ENCODE measurements at places on chromosomes 12 and 14.
A peak's percentile ranks its signal among the peaks of the same experiment; 100 is the strongest.

GRCh38 chr12:131040491-131040890 lies 86.8 kb downstream of the ADGRD1 start:
- no peak for DNase-seq

- no peak for DNase-seq
Observed at GRCh38 chr14:37566811-37567371, 28.2 kb downstream of the FOXA1 start.

DNA sequence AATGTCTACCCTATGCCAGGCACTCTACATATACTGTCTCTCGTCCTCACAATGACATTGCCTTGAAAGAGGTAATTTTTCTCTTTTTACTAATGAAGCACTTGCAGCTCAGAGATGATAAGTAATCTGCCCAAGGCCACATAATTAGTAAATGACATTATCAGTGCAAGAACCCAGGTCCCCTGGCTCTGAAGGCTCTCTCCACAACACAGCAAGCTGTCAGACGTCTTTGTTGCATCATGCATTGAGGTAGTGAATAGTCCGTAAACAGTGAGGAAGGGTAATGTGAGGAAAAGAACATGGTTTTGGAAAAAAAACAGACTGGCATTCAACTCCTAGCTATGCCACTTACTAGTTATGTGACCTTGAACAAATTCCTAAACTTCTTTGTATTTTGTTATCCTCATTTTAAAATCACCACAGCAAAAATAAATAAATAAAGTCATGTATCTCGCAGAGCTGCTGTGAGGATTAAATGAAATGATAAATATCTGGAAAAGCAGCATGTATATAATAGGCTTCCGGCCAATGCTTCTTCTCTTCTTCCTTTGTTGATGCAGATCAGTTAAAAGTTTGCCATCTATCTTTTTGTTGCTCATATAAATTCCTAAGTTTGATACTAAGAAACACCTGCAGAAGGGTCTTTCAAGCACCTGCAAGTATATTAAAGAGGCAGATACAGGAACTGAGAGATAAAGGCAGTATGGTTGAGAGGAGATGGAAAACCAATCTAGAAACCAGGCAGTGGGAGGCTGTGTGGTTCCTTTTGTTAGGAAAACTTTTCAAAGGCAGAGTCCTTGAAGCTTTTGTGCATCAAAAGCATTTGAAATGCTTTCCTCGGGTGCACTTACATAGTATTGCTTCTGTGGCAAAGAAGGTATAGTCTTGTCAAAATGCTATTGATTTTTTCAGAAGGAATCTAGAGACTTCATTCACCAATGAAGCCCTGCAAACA lies 82.8 kb downstream of the BTG1 start:
- DNase-seq, result no peak

- DNase-seq, result peak; percentile 59
Observed at GRCh38 chr12:65832217-65832616, 7.9 kb downstream of the HMGA2 start.

DNA sequence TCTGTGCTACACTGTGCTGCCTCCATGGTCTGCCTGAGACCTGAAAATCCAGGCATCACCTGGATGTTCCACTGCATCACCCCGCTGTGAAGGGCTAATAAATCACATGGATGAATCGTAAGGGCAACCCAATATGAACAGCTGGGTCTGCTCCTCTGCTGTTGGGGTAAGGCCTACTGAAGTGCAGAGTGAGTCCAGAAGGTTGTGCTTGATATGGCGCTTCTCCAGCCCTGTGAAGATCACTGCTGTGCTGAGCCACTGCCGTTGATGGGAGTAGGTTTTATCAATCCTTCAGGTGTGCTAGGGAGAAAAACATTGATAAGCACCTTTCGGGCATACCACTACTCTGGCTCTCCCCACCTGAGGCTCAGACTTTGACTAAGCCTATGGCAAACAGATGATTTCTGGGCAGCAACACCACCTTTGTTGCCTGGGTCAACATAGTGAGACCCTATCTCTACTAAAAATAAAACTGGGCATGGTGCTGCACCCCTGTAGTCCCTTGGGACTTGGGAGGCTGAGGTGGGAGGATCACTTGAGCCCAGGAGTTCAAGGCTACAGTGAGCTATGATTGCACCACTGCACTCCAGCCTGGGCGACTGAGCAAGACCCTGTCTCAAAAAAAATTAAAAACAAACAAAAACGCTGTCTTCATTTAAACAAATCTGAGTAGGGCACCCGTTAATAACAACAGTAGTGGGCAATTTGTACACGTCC lies 1.7 kb downstream of the ACVRL1 start:
- DNase-seq, result no peak

DNA sequence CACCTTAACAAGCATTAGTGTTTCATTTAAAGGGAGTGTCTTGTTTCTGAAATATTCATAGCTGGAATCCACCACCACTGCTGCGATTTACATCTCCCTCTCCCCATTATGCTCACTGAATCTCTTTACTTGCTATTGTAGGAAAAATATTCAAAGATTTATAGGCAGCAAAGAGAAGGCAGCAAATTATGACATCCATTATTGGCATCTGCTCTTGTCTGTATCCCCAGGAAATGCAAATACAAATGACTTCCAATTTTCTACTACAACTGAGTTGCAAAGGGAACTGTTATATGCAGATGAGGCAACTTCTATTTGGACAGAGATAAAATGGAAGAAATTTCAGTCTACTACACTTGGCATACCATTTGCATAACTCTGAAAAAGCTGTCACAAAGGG lies 88.4 kb upstream of the PRKD1 start:
- no peak for DNase-seq

- no peak for DNase-seq
Observed at GRCh38 chr12:3350432-3350831, 140.6 kb upstream of the PRMT8 start.

DNA sequence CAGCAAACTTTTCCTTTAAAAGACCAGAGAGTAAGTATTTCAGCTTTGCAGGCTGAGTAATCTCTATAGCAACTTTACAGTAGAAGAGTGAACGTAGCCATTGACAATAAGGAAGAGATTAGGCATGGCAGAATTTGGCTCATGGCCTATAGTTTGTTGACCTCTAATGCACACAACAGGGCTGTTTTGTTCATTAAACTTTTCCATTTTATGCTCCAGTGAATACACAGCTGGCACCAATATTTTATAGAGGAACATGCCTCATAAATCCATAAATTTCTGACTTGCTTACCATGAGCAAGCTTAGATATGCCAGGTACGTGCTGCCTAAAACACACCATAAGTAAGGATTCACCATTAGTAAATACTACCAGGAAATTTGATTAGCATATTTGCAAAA lies 609.0 kb upstream of the STXBP6 start:
- DNase-seq, result no peak

DNA sequence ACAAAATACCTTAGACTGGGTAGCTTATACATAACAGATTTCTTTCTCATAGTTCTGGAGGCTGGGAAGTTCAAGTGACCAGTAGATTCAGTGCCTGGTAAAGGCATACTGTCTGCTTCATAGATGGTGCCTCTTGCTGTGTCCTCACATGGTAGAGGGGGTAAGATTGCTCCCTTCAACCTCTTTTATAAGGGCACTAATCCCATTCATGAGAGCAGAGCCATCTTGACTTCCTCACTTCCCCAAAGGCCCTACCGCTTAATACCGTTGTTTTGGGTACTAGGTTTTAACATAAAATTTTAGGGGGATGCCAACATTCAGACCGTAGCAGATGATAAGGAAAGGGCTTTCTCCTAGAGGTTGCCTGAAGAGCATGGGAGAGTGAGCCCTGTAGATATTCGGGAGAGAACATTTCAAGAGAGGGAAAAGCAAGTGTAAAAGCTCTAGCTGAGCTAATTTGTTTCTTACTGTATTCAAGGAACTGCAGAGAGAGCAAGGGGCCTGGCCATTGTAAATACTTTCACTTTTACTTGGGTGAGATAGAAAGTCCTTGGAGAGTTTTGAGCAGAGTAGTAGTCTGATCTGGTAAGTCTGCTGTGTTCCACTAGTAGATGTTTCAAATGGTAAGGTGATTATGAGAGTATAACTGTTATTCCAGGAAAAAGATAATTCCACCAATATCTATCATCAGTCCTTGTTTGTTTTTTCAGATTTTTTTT lies 27.3 kb downstream of the FRS2 start:
- peak; percentile 74 for DNase-seq

GRCh38 chr12:98222135-98222534 lies 293.3 kb upstream of the TMPO start:
- DNase-seq, result no peak

- DNase-seq, result no peak
Observed at GRCh38 chr12:49440035-49440434, 72.8 kb downstream of the SPATS2 start.

DNA sequence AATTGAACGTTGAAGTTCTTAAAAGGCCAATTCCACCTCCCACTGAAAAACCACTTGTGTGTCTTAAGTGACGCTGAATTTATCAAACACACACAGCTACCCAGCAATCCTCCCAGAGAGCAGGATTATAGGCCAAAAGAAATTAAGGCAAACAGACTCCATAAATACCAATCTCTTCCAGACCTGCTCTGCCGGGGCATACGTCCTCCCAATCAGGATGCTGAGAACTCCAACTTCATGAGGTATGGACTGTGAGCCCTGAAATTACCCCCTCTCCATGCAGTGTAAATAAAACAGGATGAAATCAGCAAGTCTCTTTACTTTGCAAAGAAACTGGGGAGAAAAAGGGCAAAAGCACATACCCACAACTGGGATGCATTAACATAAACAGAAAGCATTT lies 265.2 kb downstream of the KSR2 start:
- DNase-seq, result no peak

DNA sequence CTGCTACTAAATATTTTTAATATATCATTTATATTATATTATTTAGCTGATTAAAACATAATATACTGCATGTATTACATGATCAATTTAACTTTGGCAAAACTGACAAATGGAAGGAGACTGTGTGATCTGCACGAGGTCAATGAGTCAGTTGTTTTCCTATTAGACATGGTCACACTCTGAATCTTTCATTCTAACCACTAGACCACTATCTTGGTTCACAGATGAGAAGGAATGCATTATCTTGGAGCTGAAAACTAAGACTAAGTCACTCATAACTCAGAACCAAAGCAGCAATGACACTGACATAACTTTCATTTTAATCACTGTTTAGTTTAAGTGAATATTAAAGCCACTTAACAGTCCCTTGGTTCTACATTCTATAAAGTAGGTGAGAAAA lies 37.4 kb downstream of the GNPTAB start:
- peak; percentile 85 for DNase-seq

- no peak for DNase-seq
Observed at GRCh38 chr12:108606492-108606891, 8.6 kb upstream of the TMEM119 start.

- no peak for DNase-seq
Observed at GRCh38 chr14:98965076-98965475, 306.9 kb downstream of the BCL11B start.

Data from choroid plexus epithelial cell (primary cell).